Skeletal muscle tissue (tissue), 5 donors: ENCODE measurements at places on chromosomes 2 and 18. TPM values are rescaled to one million over a fixed set of nuclear protein-coding genes. Genes with fewer than 3 reads are reported as not detected.

PARD3B gene
- 19.8 TPM for total RNA-seq

SNTG2 gene
- under 0.01 TPM for total RNA-seq

SKA1 gene
- total RNA-seq, result 2.6 TPM

SCN9A gene
- total RNA-seq, result 14.1 TPM

SPHKAP gene
- total RNA-seq, result 49.6 TPM

OTX1 gene
- not detected for total RNA-seq

GRHL1 gene
- total RNA-seq, result under 0.01 TPM

GAL3ST2 gene
- total RNA-seq, result not detected
